Osteocyte (in vitro differentiated cells): ENCODE measurements at places on chromosomes 6 and 20. TPM values are rescaled to one million over a fixed set of nuclear protein-coding genes. Genes with fewer than 3 reads are reported as not detected.

DNA sequence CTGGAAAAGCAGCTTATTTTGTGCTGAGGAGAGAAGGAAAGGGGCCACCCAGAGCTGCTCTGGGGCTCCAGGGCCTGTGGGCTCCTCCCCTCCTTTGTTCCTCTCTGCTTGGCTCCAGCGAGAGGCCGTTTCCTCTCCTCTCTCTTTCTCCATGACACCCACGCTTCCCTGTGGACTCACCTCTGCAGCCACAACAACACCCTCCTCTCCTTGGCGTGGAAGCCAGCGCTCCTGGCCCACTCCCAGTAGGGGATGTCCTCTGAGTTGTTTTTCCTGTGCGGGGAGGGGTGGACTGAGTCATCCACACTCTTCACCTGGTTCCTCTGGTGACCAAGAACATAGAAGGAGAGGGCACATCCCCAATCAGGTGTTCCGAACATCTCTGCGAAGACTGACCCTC is 4.9 kb upstream of the CDSN start:
- DNase-seq, result no peak

- DNase-seq, result no peak
Observed at GRCh38 chr6:28586962-28587745, 61.5 kb downstream of the GPX5 start.

- DNase-seq, result no peak
Observed at GRCh38 chr6:6221787-6222535, 98.5 kb downstream of the F13A1 start.

DNA sequence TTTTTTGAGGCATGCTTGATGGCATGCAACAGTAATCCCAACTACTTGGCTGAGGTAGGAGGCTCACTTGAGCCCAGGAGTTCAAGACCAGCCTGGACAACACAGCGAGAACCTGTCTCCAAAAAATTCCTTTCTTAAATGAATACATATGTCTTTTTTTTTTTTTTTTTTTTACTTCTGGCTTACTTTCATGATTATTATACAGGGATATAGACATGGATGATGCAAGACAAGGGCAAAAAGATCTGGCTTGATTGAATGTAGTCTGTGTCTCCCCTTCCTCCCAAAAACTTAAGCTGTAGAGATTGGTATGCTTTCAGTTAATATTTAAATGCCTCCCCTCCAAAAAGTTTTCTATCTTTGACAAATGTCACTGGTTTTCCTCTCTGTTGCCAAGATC is 7.6 kb downstream of the SNX3 start:
- no peak for DNase-seq

- DNase-seq, result no peak
Observed at GRCh38 chr6:135983718-135984343, 132.3 kb downstream of the PDE7B start.

GRCh38 chr6:104087765-104088164 is 772.0 kb downstream of the HACE1 start:
- DNase-seq, result no peak

- no peak for DNase-seq
Observed at GRCh38 chr6:105235155-105235554, 55.3 kb upstream of the POPDC3 start.

- DNase-seq, result no peak
Observed at GRCh38 chr6:34555007-34555322, 1.2 kb downstream of the SPDEF start.

Gene GRM4
- 0.18 and 0.40 TPM in 2 replicates for total RNA-seq

Gene TSBP1
- total RNA-seq, result not detected in 2 replicates

Gene SNRPB2
- total RNA-seq, result 57.6 and 58.4 TPM in 2 replicates
